ENCODE measurements at places on chromosomes 3 and 15.

GRCh38 chr3:154334973-154335420, 10.7 kb upstream of the DHX36 start:
- no peak for DNase-seq

DNA sequence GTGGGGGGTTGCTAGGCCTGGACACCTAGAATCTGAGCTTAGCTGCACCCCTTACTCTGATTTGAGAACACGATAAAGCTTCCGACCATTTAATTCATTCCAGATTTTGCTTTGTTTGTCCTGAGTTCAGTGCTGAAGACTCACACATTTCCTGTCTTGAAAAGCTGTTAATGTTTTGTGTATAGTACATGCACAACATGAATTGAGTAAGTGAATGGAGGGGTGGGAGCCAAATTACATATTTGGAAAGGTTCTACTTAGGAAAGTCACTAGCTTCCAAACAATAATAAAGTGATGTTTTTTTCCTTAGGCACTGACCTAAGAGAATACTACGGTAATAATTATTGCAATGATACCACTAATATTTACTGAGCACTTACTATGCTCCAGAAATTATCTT, 955.2 kb upstream of the NR2F2 start:
- DNase-seq, result no peak

DNA sequence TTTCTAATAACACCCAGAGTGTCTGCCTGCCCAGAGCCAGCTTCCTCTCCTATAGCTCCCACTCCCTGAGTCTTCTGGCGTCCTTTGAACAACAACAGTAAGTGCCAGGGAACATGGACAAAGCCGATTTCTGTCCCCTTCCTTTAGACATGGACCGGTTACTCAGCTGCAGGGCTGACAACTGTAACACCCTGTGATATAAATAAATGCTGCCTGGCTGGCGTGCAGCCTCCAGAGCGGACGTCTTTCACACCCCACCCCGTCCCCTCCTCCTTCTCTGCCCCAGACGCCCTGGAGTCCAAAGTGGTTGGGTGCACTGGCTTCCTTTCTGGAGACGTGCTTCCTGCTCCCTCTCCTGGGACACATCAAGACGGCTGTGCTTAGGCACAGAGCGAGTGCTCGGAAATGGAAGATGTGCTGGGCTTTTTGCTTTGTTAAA, 281.9 kb upstream of the LRRFIP2 start:
- no peak for DNase-seq

GRCh38 chr15:66702787-66703539, 927 bp downstream of the SMAD6 start:
- DNase-seq, result no peak

- DNase-seq, result no peak
These were observed 292.3 kb downstream of the TLE3 start for GRCh38 chr15:69805248-69805953.

GRCh38 chr3:127964816-127965215, 49.8 kb downstream of the KBTBD12 start:
- no peak for DNase-seq

DNA sequence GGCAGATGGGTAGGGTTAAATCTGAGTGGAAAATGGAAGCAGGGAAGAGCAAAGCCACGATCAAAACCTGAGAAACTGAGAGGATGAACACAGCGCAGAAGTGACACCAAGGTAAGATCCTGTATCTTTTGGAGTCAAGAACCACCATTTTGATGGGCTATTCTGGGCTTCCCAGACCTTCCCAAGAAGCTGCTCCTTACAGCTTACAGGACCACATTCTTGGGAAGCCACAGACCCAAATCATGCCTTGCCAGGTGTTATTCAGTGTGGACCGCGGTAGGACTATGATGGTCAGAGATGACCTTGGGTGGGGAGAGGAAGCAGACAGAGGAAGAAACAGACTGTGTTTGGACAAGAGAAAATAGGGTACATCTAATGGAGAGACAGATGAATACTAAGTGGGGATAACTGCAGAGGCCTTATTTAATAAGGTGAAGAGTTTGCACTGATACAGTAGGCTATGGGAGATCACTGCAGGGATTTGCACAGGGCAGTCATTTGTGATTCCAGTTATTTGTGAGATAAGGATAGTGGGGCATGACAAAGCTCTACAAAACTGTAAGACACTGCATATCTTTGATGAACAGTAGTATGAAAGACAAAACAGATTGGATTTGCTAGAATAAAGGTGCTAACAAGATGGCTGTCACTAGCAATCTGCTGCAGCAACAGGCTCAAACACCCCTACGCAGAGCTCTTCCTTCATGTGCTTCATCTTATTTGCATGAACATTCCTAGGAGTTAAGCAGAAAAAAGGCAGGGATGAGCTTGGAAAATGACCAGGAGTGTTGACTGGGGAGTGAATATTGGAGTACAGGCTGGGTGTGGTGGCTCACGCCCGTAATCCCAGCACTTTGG, 105.9 kb downstream of the IGF2BP2 start:
- no peak for DNase-seq

GRCh38 chr15:75902129-75902557, 1.5 kb upstream of the FBXO22 start:
- no peak for DNase-seq

DNA sequence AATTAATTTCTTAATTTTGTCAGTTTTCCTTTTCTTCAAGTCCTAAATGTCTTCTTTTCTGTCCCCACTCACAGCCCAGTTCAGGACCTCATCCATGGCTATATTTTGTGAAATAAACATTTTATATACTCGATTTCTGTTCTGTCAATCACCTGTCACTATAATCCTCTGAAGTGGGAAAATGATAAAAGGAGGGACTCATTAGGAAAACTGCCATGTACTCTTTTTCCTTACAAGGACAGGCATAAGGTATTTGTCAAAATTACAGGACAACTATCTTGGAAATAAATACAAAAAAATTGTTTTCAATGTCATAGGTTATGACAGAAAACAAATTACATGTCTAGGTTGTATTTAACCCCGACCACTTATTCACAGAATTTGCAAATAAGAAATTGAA, 240.1 kb upstream of the CBLB start:
- DNase-seq, result no peak

GRCh38 chr15:88908697-88909621, 4.2 kb downstream of the MFGE8 start:
- DNase-seq, result no peak

GRCh38 chr3:59813148-59813538, 763.3 kb upstream of the CFAP20DC start:
- DNase-seq, result no peak

GRCh38 chr3:127613406-127613805, 15.2 kb downstream of the MCM2 start:
- no peak for DNase-seq

DNA sequence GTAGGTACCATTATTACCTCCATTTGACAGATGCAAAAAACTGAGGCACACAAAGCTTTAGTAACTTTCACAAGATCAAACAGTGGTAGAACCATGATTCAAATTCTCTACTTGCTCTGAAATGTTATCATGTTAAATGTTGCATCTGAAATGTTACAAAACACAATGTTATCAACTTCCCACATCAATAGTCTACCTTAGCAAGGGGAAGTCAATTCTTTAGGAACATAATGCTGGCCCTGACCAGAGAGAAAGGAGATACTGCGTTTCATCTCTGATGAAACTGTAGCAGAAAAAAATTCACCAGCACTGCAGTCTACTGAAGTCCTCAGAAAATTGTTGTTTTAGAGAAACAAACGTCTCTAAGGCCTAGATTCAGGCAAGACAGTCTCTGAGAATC, 174.1 kb downstream of the SATB1 start:
- DNase-seq, result no peak

DNA sequence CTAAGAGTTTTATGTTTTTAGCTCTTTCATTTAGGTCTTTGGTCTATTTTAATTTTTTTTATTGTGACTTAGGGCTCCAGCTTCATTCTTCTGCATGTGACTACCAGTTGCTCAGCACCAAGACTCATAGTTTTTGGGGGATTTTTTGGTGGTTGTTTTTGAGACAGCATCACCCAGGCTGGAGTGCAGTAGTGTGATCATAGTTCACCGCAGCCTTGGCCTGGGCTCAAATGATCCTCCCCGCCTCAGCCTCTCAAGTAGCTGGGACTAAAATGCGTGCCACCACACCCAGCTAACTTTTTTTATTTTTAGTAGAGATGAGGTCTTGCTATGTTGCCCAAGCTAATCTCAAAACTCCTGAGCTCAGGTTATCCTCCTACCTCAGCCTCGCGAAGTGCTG, 19.4 kb downstream of the CDV3 start:
- DNase-seq, result no peak

DNA sequence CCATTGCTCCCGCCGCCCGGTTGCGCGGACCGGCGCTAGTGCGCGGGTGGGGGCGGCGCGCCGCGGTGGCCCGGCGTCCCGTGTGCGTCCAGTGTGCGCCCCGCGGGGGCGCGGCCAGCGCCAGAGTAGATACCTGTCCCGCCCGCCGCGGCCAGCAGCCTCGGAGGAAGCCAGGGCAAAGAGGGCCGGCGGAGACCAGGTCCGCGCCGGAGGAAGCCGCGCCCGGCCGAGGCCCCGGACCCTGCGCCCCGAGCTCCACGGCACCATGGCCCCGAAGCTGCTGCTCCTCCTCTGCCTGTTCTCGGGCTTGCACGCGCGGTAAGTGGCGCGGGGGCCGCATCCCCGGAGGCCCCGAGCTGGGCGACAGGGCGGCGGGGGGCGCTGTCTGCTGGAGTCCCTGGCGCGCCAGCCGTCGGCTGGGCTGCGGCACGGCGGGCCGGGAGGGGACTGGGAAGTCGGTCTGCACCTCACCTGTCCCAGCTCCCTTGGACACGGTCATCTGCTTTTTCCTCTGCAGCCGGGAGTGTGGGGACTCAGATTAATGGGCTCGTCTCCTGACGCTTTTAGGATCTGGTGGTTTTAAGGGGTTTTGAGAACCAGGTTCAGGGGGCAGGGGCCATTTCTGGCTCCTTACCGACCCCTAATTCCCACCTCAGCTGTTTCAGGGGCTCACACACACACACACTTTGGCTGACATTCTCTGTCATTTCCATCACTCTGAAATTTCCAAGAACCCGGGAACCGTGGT, 464 bp downstream of the GABRG3 start:
- no peak for DNase-seq

DNA sequence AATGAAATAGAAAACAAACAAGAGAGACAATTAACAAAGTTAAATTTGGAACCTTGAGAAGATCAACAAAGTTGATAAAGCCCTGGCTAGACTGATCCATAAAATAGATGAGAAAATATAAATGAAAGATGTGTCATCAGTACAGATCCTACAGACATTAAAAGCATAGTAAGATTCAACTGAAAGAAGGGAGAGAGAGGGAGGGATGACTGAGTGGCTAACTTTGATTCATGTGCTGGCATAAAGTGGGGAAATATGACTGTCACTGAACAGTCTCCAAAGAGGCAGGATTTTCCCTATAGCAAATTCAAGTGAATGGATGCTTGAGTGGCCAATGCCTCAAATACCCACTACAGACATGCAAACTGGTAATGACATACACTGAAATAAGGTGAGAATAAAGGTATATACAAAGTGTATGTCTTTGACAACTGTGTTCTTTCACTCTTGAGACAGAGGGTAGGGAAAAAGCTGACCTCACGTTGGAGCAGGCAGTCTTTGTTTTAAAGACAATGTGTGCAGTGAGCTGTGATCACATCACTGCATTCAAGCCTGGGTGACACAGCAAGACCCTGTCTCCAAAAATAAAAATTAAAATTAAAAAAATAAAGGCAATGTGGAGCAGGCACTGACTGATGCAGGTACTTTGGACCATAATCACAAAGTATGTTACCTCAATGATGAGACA, 35.9 kb upstream of the CHD2 start:
- no peak for DNase-seq

GRCh38 chr3:168620854-168621253, 525.1 kb upstream of the GOLIM4 start:
- no peak for DNase-seq

DNA sequence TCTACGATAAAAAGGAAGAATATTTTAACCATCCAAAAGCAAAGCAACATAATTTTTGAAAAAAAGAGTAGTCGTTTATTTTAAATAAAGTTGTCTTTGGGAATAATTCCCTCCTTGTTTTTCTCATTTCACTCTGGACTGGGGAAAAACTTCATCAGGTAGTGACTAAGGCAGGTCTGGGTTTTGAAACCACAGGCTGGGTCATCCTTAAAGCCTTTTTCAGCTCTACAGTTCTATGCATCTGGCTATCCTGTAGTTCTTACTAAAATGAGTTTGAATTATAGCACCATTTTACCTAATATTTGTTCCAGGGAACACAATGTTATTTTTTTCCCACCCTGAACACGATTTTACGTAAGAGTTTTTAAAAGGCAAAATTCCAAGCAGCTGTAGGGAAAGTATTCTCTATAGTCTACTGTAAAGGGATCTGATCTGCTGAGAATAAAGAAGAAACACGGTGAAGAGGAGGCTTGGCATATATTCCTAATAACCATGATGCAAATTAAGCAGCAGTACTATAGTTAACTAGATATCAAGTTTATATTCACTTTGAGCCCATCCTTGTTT, 107.7 kb downstream of the OSBPL10 start:
- no peak for DNase-seq

DNA sequence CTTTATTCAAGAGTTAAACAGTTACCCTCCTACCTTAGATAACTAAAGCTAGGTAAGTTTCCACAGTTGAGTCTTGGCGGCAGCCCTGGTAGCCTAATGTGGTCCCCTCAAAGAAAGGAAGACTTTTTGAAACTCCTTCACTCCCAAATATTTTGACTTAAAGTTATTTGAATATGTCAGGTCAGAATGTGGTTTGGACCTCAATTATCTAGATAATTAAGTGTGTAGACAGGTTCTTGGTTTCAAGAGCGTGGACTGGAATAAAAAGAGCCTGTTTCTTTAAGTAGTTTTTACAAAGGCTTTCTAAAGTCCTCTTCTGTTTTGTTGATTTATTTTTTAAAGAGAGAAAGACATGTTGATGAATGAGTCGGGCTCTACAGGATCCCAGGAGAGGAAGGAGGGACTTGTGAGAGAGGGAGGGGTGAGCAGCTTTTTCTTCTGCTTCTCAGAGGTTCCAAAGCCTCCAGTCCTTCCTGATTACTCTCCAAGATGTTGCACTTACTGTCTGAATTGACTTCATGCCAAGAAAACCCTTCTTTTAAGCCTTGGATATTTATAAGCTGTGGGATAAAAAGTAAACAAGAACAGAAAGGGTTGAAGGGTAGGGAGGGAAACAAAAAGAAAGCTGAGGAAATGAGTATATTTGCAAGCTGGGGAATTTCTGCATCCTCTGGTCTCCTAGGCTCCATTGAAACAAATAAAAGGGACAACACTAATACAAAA, 457.4 kb downstream of the IGSF11 start:
- DNase-seq, result no peak

GRCh38 chr15:40623361-40623760, 29.3 kb downstream of the KNL1 start:
- no peak for DNase-seq

DNA sequence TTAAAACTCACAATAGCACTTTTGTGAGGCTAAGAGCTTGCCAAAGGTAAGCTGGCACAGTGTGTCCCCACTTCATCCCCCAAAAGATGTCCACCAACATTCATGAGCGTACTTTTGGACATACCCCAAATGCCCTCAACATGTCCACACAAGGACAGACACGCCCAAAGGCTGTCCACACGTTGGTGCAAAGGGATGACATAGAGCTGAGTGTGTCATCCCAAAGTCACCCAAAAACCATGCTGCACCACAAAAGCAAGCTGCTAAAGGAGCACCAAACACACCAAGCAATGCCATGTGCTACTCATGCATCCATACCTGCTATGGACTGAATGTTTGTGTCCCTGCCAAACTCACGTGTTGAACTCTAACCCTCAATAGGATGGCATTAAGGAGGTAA, 57.9 kb downstream of the KLF13 start:
- no peak for DNase-seq

Data from stimulated activated CD4-positive, alpha-beta T cell treated with anti-CD3 and anti-CD28 coated beads, Interleukin-1b, Interleukin-23, amount 100 ng/mL, for 1 hour (primary cell).